ENCODE measurements at places on chromosomes 2 and 18. TPM values are rescaled to one million over a fixed set of nuclear protein-coding genes. Genes with fewer than 3 reads are reported as not detected.

Gene TMEFF2
- 18.6 TPM for polyA plus RNA-seq

Gene GFPT1
- polyA plus RNA-seq, result 25.4 TPM

Gene KIF5C
- polyA plus RNA-seq, result 0.96 TPM

Gene NYAP2
- polyA plus RNA-seq, result 0.59 TPM

Gene ZNF638
- polyA plus RNA-seq, result 84.3 TPM

Gene UGT1A8
- polyA plus RNA-seq, result not detected

Gene FRZB
- 40.4 TPM for polyA plus RNA-seq

Gene PAIP2B
- polyA plus RNA-seq, result 3.5 TPM

Gene KLHL30
- 25.9 TPM for polyA plus RNA-seq

Gene KCNG2
- polyA plus RNA-seq, result 0.86 TPM

Gene ALKAL2
- 0.49 TPM for polyA plus RNA-seq

Gene YIPF4
- polyA plus RNA-seq, result 39.9 TPM

Gene RAB31
- polyA plus RNA-seq, result 20.8 TPM

Gene ONECUT2
- 0.79 TPM for polyA plus RNA-seq

Gene POTEI
- 0.04 TPM for polyA plus RNA-seq

Gene CDH20
- polyA plus RNA-seq, result 1.1 TPM

Gene SERPINB12
- 1.3 TPM for polyA plus RNA-seq

Gene BMP10
- polyA plus RNA-seq, result not detected

Gene BCL11A
- 3.1 TPM for polyA plus RNA-seq

Gene ANAPC1
- polyA plus RNA-seq, result 18.1 TPM
